ENCODE measurements at places on chromosomes 3 and 15. TPM values are rescaled to one million over a fixed set of nuclear protein-coding genes. Genes with fewer than 3 reads are reported as not detected.

MLF1 gene
- 5.3 TPM for total RNA-seq

LYZL4 gene
- not detected for total RNA-seq

DPPA4 gene
- 1.0 TPM for total RNA-seq

GPR87 gene
- total RNA-seq = not detected

TGM4 gene
- not detected for total RNA-seq

PFN2 gene
- 3.3 TPM for total RNA-seq

CCNL1 gene
- total RNA-seq = 1,080 TPM
